ENCODE measurements at places on chromosomes 12 and 14.

DNA sequence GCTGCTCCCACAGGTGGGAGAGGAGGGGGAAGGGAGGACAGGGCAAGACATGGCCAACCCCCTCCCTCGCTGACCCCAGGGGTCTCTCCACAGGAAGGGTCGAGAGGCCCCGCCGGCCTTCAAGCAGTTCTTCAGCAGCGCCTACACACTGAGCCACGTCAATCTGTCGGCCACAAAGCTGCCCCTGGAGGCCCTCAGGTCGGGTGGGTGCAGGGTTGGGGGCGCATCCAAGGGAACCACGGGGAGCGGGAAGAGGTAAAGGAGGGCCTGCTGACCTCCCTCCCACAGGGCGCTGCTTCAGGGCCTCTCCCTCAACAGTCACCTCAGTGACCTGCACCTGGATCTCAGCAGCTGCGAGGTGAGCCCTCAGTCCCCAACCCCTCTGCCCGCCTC, 6.1 kb downstream of the CARMIL3 start:
- no peak for DNase-seq

GRCh38 chr14:51441001-51441400, 201.0 kb downstream of the TMX1 start:
- no peak for DNase-seq

- peak; percentile 77 for DNase-seq
Observed at GRCh38 chr12:120713861-120714482, 3.7 kb downstream of the UNC119B start.

DNA sequence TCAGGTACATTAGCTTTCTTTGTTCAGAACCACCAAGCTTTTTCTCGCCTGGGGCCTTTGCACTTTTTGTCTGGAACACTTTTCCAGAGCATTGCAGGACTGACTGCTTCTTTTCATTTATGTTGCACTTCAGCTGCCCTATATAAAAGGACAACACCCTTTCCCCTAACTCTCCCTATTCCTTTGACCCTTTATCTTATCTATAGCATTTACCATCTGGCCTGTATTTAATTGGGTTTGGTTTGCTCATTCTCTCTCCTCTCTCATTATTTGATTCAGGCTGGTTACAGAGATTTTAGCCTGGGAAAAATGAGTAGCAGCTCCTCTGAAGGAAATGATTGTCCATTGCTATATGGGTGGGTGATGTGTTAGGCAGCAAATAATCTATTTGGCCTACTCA, 165.4 kb downstream of the KICS2 start:
- DNase-seq = no peak
